ENCODE measurements at places on chromosomes 4 and X.

DNA sequence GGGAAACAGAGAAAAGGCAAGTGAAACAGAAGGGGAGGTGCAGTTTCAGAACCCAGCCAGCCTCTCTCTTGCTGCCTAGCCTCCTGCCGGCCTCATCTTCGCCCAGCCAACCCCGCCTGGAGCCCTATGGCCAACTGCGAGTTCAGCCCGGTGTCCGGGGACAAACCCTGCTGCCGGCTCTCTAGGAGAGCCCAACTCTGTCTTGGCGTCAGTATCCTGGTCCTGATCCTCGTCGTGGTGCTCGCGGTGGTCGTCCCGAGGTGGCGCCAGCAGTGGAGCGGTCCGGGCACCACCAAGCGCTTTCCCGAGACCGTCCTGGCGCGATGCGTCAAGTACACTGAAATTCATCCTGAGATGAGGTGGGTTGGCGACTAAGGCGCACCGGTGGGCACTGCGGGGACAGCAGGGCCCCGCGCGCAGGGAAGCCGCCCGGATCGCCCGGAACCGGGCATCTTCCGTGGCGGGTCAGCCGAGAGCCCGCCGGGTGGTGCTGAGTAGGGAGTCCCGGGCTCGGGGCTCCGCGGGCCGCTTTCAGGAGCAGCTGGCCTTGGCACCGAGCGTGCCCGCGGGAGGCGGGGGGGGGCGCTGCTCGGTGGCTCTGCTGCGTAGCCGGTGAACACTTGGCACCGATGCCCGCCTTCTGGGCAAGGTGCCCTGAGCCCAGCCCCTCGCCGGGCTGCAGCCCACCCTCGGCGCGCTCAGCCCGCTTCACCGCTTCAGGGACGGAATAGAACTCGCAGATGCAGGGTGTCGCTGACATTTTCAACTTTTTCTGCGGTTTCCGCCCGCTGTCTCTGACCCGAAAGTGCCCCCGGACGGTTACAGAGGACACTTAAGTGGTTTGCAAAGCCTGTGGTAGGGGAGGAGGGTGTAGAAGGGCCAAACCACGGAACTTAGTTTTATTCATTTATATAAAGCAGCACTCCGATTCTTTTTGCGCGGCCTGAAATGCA is at the start of gene CD38:
TSS of gene CD38 (plus strand) at position 40 of the 953 bp plus-strand sequence. CDS start at position 127, 87 bp downstream.
- peak; percentile 28 for DNase-seq

- DNase-seq, result no peak
Measured at GRCh38 chr4:72641611-72642010, 72.6 kb upstream of the ADAMTS3 start.

- DNase-seq, result no peak
Measured at GRCh38 chr4:153971899-153972298, 183.0 kb upstream of the SFRP2 start.

DNA sequence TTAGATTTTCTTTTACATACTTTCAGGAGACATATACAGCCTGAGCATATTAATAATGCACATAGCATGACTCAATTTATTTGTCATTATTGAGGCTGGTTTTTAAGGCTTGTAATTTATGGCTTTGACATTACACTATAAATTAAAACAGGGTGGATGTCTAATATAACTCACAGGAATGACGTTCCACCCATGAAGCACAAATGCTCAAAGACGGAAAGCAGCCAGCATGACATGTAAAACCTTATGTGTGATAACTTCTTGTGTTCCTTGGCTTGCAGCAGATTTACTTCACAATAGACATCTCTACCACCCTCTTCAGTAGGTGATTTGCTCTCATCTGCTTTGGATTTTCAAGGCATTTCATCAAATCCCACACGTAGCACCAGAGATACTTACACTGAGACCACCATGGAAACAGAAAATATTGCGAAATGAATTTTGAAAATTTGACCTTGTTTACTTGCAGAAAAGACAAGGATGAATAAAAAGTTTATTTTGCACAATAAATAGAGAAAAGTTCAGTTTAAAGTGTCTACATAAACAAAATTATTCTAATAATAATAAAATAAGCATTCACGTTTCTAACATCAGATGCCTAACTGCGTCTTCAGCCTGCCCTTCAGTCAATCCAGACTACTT is 64.7 kb upstream of the BTC start:
- DNase-seq, result no peak

GRCh38 chr4:37648084-37648817 is 37.9 kb downstream of the RELL1 start:
- DNase-seq, result peak; percentile 92

GRCh38 chr4:116391020-116391419 is 694.4 kb downstream of the TRAM1L1 start:
- DNase-seq, result no peak

- DNase-seq, result no peak
Measured at GRCh38 chr4:2799224-2799911, 6.5 kb downstream of the SH3BP2 start.

DNA sequence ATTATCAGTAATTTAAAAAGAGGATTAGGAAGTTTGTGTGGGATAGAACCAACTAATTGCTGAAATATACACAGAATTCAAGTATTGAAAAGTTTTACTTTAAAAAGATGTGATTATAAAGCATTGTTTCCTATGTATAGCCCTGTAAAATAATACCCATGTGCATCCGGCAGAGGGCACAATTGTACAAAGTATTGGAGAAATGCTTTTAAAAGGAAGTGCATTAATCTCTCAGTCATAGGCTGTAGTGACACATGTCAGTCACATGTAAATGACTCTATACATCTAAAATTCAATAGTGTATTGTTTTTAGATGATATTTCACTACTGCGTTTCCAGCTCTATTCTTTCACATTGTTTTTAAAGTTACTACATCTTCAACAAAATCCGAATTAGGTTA is 9.7 kb upstream of the GEMIN8 start:
- DNase-seq, result peak; percentile 53

- DNase-seq, result no peak
Measured at GRCh38 chr4:98558471-98559169, 99.8 kb downstream of the TSPAN5 start.

DNA sequence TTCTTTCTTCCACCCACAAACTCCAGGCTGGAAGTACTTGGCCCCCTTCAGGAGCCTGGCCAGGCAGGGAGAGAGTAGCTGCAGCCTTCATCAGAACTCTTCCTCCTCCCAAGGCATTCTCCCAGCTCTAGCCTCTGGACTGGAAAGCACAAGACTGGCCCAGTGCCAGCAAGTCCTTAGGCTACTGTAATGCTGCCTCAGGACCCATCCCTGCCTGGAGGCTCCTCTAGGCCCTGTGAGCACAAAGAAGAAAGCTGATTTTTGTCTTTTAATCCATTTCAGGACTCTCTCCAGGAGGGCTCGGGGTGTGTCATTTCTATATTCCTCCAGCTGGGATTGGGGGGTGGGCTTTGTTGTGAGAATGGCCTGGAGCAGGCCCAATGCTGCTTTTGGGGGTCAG is 10.8 kb downstream of the AWAT2 start:
- no peak for DNase-seq

DNA sequence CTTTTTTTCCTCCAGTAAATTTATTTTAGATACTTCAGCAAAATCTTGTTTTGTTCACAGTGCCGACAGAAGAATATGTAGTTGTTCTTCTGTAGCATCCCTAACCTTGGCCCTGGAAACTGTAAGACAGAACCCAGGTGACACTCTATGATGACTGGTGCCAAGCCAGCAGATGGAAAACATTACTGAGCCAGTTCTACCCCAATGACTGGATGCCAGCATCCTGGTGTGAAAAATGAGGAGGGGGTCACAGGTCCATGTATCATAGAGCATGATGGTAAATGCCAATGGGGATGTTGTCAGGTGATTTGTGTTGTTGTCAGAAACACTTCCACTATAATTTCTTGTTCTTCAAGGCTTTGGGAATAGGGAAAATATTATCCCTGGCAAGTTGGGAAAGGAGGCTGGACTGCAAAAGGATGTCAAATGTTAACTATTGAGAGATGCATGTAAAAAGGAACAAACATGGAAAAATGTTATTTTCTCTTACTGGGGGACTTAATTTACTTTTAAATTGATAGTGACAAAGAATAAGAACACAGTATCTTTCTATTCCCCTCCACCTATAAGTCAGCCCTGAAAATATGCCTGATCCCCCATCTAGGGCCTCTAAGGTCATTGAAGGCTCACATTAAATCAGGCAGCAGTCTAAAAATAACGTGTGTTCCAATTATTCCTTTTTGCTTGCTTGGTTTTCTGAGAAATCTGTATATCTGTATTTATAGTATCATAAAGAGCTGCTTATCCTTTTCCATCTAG is 159.8 kb downstream of the RASL11B start:
- DNase-seq, result no peak

GRCh38 chr4:15024386-15024785 is 22.1 kb downstream of the CPEB2 start:
- DNase-seq, result no peak

- no peak for DNase-seq
Measured at GRCh38 chrX:9757366-9757765, 8.3 kb downstream of the GPR143 start.

DNA sequence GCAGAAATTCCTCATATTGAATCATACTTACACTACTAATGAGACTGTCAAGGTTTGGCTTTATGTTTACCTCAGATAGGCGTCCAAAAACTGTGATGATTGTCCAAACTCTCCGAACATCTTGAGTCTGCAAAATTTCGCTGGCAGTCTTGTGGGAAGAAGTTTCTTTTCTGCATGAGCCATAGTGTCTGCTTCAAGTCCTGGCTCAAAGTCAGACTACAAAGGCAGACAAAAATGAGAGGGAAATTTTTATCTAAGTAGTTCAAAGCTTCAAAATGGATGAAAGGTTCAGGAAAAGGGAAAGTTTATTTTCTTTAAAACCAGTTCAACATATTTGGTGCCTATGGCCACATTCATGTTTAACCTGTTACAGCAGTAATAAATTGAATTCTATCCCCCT is 40.7 kb downstream of the PALLD start:
- no peak for DNase-seq

- no peak for DNase-seq
Measured at GRCh38 chr4:24809376-24809775, 14.0 kb downstream of the SOD3 start.

DNA sequence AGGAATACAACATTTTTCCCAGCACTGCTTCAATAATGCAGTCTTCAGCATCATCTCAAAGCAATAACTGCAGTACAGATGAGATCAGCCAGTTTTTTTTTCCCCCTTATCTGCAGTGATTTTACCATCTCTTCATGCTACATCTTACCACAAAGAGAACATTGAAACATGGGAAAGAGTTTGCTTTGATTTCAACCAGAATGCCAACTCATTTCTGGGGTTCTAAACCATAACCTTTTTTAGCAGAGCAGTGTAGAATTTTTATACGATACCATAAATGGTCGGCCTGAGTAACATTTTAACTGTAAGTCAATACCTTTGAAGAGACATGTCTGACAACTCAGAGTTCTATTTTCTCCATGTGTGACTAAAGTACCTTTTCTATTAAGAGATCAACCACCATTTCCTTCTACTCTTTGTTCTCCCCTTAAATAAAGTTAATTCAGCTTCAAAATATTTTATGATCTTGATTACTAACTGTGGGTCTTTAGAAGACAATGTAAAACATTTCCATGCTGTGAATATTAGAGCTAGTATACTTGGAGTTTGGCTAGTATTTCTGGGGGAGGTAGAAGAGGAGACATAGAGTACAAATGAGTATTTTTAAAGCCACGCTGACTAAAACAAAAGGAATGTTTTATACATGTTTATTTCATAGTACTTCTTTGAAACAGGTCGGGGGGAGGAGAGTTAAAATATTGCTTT is 69.1 kb downstream of the TET2 start:
- DNase-seq, result peak; percentile 20

GRCh38 chr4:103011378-103012025 is 8.0 kb downstream of the SLC9B1 start:
- DNase-seq, result no peak

GRCh38 chrX:137227151-137227550 is 193.4 kb upstream of the GPR101 start:
- DNase-seq, result no peak

GRCh38 chr4:8167815-8168214 is 9.2 kb upstream of the ABLIM2 start:
- no peak for DNase-seq

DNA sequence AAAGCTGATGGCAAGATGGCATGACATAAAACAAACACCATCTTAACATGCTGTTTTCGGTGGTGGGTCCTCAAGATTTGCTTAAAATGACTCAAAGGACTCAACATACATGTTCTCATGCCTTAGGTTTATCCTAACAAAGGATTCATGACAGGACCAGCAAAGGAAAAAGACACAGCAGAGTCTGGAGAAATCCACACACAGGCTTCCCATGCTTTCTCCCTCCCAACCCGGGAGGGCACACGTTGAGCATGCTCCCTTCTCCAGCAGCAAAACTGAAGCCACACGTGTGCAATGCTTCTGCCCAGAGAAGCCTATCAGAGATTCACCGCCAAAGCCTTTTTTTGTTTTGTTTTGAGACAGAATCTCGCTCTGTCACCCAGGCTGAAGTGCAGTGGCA is 39.9 kb downstream of the SAT1 start:
- DNase-seq, result no peak

- DNase-seq, result no peak
Measured at GRCh38 chrX:439241-439640, 52.5 kb upstream of the PPP2R3B start.

- no peak for DNase-seq
Measured at GRCh38 chr4:2255501-2256155, 6.3 kb downstream of the MXD4 start.

DNA sequence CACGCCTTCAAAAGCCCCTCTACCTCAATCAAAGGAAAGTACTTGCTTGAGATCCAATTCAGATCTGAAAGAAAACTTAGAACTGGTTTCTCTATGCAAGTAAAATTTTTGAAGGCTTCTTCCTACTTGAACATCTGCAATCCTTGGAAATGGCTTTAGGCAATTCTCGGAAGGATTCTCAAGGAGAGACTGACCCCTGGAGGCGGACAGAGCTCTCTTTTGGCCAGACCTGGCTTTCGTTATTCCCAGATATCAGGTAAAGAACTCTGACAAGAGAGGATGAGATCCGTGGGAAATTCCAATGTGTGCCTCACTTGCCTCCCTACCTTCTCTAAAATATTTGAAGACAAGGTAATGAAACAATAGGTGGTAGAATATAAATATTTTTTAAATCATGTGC is 670.3 kb upstream of the FAM241A start:
- peak; percentile 20 for DNase-seq

GRCh38 chr4:104763554-104764222 is 269.0 kb upstream of the CXXC4 start:
- DNase-seq, result no peak

DNA sequence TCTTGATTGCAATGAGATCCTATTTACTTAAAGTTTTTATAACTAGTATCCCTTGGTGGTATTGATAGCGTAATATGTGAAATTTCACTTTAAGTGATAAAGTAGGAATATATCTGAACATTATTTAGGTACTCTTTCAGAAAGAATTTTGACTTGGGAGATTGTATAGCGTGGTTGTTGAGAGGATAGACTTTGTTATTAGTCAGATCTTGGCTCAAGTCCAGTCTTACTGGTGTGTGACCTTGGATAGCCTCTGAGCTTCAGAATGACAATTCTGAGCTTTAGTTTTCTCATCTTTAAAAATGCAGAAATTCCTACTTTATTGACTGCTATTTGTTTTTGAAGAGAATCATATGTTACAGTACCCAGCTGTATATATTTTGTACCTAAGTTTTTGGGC is 32.6 kb downstream of the DCK start:
- peak; percentile 80 for DNase-seq

All from brain microvascular endothelial cell (primary cell).